ENCODE measurements at places on chromosomes 13 and 19. TPM values are rescaled to one million over a fixed set of nuclear protein-coding genes. Genes with fewer than 3 reads are reported as not detected.

TMEM91 gene
- total RNA-seq: 4.1 TPM

CEACAM4 gene
- total RNA-seq: 0.63 TPM

FXYD3 gene
- total RNA-seq: not detected

CAMSAP3 gene
- total RNA-seq: 31.9 TPM

ZNF534 gene
- 0.13 TPM for total RNA-seq

APLP1 gene
- 1.5 TPM for total RNA-seq

BLVRB gene
- total RNA-seq: 154 TPM

PTGIR gene
- total RNA-seq: 3.5 TPM

DNA sequence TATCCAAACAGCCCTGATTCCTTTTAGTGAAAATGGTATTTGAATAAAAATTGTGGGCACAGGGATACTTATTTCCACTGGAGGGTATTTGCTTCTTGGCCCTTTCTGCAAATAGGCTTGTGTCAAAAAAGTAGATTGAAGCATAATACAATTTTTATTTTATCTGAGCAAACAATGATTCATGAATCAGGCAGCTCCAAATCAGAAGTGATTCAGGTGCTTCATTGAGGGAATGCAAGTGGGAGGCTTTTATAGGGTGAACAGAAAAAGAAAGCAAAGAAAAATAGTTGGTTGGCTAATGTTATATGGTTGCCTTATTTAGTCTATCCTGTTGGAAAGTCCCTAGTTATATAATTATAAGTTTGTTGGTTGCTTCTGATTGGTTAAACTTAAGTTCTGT is 117.9 kb downstream of the ITGBL1 start:
- no peak overlapping the region for H3K27ac ChIP-seq
- H3K4me1 ChIP-seq: no peaks in the 10 kb centered on the region
- no peak overlapping the region for H3K4me3 ChIP-seq
- H3K27me3 ChIP-seq: no peaks in the 10 kb centered on the region
- DNase-seq: no peak
- no peaks in the 10 kb centered on the region for H3K36me3 ChIP-seq

GRCh38 chr19:55090564-55090963 is 14.9 kb downstream of the EPS8L1 start:
- no peak for DNase-seq
- H3K4me3 ChIP-seq: no peak overlapping the region
- H3K27me3 ChIP-seq: no peaks in the 10 kb centered on the region
- H3K27ac ChIP-seq: no peak overlapping the region
- no peaks in the 10 kb centered on the region for H3K4me1 ChIP-seq

DNA sequence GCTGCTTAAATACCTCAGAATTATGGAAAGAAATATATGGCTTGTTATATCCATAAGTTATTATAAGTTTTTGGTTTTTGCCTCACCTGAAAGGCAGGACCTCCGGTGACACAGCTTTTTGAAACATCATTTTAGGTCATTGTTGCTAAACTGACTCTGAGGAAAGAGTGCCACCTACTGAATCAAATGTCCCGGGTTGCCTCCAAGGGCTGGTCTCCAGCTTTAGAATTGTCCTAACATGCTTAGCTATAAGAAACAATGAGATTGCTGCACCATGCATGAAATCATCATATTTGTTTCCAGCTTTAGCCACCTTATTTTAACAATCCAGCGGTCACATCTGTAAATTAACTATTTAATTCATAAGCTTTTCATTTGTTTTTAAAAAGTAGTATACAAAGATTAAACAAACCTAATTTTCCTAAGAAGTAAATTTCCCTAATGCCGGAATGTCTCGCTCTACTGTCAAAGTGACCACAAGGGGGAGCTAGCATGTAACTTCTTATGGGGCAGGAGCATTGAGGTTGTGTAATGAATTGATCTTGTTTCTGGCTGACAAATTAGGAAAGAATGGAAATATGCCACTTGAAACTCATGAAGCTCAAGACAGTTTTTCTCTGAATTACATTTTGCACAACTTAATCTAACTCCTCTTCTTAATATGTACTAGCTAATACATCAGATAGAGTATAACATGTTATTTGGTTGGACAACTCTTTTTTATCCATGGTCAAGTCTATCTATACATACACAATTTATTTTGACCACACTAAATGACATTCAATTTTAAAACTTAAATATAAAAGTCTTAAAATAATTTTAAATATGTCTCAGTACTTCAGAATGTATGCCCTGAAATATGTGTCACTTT is 6.7 kb upstream of the PCDH17 start:
- no peak overlapping the region for H3K27ac ChIP-seq
- H3K4me3 ChIP-seq: no peak overlapping the region
- no peak for DNase-seq
- H3K4me1 ChIP-seq: no peaks in the 10 kb centered on the region

DNA sequence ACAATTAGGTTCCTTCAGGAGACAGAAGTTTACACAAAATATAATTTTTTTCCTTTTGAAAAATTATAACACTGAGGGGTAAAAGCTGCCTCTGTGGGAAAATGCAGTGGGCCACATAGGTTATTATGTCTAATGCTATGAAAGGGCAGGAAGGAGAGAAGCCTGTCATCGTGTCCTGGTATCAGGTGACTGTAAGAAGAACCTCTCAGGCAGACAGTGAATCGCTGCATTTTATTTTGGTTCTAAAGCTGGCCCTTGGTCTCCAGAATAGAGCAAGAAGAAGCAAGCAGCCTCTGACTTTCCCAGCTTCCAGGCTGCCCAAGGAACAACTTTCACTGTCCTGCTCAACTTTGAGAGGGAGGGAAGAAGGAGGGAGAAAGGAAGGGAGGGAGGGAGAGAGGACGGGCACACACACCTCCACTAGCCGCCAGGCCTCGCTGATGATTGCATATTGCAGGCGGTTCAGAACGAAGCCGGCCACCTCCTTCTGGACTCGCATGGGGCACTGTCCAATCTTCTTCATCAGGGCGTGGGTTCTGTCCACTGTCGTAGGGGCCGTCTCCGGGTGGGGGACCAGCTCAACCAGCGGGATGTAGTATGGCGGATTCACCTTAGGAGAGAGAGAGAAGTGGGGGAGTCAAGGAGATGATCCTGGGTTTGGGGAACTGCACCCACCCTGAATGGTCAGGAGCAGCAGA is 93.8 kb downstream of the CRYL1 start:
- no peak overlapping the region for H3K4me3 ChIP-seq
- H3K27me3 ChIP-seq: no peaks in the 10 kb centered on the region
- H3K36me3 ChIP-seq: no peaks in the 10 kb centered on the region
- no peak overlapping the region for H3K27ac ChIP-seq

DNA sequence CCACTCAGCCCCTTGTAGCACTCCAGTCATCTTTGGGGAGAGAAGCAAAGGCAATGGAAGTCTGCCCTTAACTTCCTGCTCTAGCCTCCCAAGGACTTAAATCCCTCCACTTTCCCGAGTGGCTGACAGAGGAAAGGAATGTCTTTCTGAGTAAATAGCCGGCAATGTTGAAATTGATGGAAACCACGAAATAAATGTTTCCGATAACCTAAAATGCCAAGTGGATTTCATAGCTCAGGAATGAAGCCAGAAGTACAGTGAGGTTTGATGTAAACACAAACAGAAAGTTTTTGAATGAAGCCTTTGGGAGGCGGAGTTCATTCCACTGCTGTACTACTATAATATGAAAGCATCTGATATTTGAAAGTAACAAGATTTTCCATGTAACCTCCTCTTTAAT is 14.0 kb upstream of the TBC1D4 start:
- H3K36me3 ChIP-seq: no peaks in the 10 kb centered on the region
- no peaks in the 10 kb centered on the region for H3K4me1 ChIP-seq
- no peaks in the 10 kb centered on the region for H3K27me3 ChIP-seq
- H3K27ac ChIP-seq: no peak overlapping the region
- DNase-seq: no peak

GRCh38 chr13:45851171-45851921 is at the start of gene SIAH3:
TSS of gene SIAH3 (minus strand) at chr13:45851753. CDS start at chr13:45851629, 124 bp downstream.
- H3K4me3 ChIP-seq: no peak within 1 kb of the TSS
- DNase-seq: no peak
- no peaks in the 10 kb centered on the region for H3K36me3 ChIP-seq
- no peak within 1 kb of the TSS for H3K27ac ChIP-seq

- no peak for DNase-seq
- H3K36me3 ChIP-seq: no peaks in the 10 kb centered on the region
- H3K4me3 ChIP-seq: no peak overlapping the region
- no peaks in the 10 kb centered on the region for H3K27me3 ChIP-seq
Observed at GRCh38 chr19:5891938-5892771, 11.4 kb downstream of the NDUFA11 start.

GRCh38 chr13:48320891-48321510 is 17.4 kb downstream of the RB1 start:
- H3K27ac ChIP-seq: no peak overlapping the region
- H3K27me3 ChIP-seq: no peaks in the 10 kb centered on the region
- no peak for DNase-seq
- H3K36me3 ChIP-seq: no peaks in the 10 kb centered on the region

DNA sequence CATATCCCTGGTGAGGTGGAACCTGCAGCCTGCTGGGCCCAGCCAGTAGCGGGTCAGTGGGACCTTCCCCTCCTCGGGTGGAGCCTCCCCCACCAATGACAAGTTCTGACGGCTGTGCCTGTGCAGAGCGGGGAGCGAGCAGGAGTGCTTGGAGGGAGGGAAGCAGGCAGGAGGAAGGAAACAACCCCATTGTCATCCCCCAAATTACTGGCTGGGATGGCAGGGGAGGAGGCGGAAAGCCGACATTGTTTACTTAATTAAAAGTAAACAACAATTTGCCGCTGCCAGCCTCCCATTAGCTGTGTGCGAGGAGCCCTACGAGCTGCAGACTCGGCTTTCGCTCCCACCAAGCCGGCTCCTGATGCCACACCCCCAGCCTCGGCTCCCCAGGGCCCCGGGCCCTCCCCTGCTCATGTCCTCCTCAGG is 45.5 kb downstream of the LYL1 start:
- H3K27me3 ChIP-seq: no peaks in the 10 kb centered on the region
- H3K4me1 ChIP-seq: no peaks in the 10 kb centered on the region
- H3K36me3 ChIP-seq: no peaks in the 10 kb centered on the region
- no peak for DNase-seq
- H3K4me3 ChIP-seq: no peak overlapping the region
- no peak overlapping the region for H3K27ac ChIP-seq

- H3K27ac ChIP-seq: no peak overlapping the region
- H3K4me3 ChIP-seq: no peak overlapping the region
- H3K27me3 ChIP-seq: no peaks in the 10 kb centered on the region
- no peak for DNase-seq
- H3K36me3 ChIP-seq: no peaks in the 10 kb centered on the region
Observed at GRCh38 chr13:54637366-54637765, 1608.8 kb downstream of the OLFM4 start.

- H3K4me3 ChIP-seq: peak overlapping the region; percentile 21
- H3K36me3 ChIP-seq: peaks cover 2% of the 10 kb centered on the region
- H3K27ac ChIP-seq: peak overlapping the region; percentile 95
- H3K27me3 ChIP-seq: no peaks in the 10 kb centered on the region
- peak; percentile 89 for DNase-seq
- no peaks in the 10 kb centered on the region for H3K4me1 ChIP-seq
Observed at GRCh38 chr19:18304458-18305310, 18.2 kb downstream of the LSM4 start.

GRCh38 chr13:42574011-42574410 is at the start of gene TNFSF11:
TSS of gene TNFSF11 (plus strand) at chr13:42574152. CDS start at chr13:42574304, 152 bp downstream.
- H3K27ac ChIP-seq: no peak within 1 kb of the TSS
- H3K36me3 ChIP-seq: no peaks in the 10 kb centered on the region
- peak; percentile 34 for DNase-seq
- peak within 1 kb of the TSS; percentile 63 for H3K4me3 ChIP-seq
- H3K27me3 ChIP-seq: no peaks in the 10 kb centered on the region
- H3K4me1 ChIP-seq: no peaks in the 10 kb centered on the region

DNA sequence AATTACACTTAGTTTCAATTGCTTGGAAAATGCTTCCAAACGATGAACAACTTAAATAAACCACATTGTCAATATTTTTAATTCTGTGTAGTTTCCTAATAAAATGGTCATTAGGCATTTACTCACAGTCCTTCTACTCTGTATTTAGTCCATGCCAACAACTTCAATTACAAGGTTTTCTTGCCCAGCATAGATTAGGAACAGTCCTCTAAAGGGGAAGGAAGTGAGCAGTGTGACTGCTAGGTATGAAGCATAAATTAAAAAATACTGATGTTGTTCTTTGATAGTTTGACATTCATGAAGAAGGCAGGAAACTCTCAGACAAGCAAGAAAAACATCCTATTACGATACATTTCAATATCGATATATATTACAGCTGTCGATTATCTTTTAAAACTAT is 716.0 kb upstream of the PCDH9 start:
- H3K4me1 ChIP-seq: no peaks in the 10 kb centered on the region
- H3K27me3 ChIP-seq: no peaks in the 10 kb centered on the region
- no peak for DNase-seq
- no peak overlapping the region for H3K4me3 ChIP-seq
- H3K27ac ChIP-seq: no peak overlapping the region
- H3K36me3 ChIP-seq: no peaks in the 10 kb centered on the region

GRCh38 chr19:1264801-1265614 is 4.1 kb upstream of the CIRBP start:
- no peaks in the 10 kb centered on the region for H3K36me3 ChIP-seq
- H3K27ac ChIP-seq: no peak overlapping the region
- H3K4me1 ChIP-seq: peaks cover 50% of the 10 kb centered on the region
- no peaks in the 10 kb centered on the region for H3K27me3 ChIP-seq

DNA sequence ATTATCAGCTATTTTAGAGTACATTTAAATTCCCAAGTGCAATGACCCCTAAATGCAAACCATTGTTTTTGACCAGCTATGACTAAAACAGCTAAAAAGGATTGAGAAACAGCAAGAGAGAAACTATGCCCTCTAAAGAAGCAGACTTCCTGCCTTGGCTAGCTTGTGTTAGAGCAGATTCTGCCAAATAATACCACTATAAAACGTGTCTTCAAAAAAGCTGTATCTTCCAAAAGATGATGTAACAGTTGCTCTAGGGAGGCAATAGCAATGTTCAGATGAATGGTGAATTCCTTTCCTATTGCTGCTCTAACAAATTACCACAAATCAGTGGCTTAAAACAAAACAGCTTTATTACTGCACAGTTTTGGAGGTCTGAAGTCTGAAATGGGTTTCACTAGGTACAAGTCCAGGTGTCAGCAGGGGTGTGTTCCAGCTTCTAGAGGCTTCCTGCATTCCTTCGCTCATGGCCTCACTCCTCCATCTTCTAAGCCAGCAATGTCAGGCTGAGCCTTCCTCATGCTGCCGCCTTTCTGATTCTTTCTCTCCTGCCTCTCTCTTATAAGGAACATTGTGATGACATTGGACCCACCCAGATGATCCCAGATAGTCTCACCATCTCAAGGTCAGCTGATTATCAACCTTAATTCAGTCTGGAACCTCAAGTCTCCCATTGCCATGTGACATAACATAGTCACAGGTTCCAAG is 84.5 kb downstream of the LRRC63 start:
- H3K36me3 ChIP-seq: no peaks in the 10 kb centered on the region
- H3K27me3 ChIP-seq: no peaks in the 10 kb centered on the region
- H3K27ac ChIP-seq: peak overlapping the region; percentile 93
- H3K4me1 ChIP-seq: peaks cover 43% of the 10 kb centered on the region
- DNase-seq: no peak

- no peaks in the 10 kb centered on the region for H3K36me3 ChIP-seq
- H3K4me3 ChIP-seq: no peak overlapping the region
- no peak for DNase-seq
- H3K27me3 ChIP-seq: no peaks in the 10 kb centered on the region
Observed at GRCh38 chr13:30726192-30726591, 9.2 kb upstream of the ALOX5AP start.

- H3K27me3 ChIP-seq: no peaks in the 10 kb centered on the region
- peaks cover 26% of the 10 kb centered on the region for H3K36me3 ChIP-seq
- no peak overlapping the region for H3K4me3 ChIP-seq
- no peak overlapping the region for H3K27ac ChIP-seq
Observed at GRCh38 chr13:113506025-113506685, 15.6 kb upstream of the DCUN1D2 start.

GRCh38 chr13:27482983-27483382 is 32.6 kb upstream of the MTIF3 start:
- no peak overlapping the region for H3K27ac ChIP-seq
- H3K4me1 ChIP-seq: no peaks in the 10 kb centered on the region
- no peak for DNase-seq
- no peak overlapping the region for H3K4me3 ChIP-seq
- no peaks in the 10 kb centered on the region for H3K36me3 ChIP-seq
